NCI-H187 treated with DMSO at 0.1 percent for 48 hours (cell line): ENCODE measurements at places on chromosomes 16 and 17.

DNA sequence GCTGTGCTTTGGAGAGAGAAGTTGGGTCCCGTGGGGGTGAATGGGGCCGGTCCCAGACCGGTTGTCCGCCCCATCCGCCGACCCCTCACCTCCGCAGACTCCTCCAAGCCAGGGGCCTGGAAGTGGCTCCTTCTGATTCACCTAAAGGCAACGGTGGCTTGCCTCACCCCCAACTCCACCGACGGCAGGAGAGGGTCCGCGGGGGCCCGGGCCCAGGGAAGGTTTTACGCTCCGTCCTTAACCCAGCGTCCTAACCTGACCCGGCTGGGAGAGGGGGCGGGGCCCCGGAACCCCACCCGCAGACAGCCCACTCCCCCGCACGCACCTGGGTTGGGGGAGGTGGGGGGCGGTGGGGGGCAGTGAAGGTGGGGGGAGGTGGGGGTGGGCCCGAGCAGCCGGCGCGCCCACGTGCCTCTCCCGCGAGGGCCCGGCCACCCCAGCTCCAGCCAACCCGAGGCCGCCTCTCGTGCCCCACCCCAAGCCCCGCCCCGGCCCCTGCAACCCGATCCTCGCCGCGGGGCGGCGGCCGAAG, 12.7 kb upstream of the CD300A start:
- peak; percentile 43 for DNase-seq

- no peak for DNase-seq
Observed at GRCh38 chr16:64983963-64984362, 137.9 kb downstream of the CDH11 start.

GRCh38 chr17:58192612-58193011, at the start of gene EPX:
Gene EPX, plus strand, starts transcription at chr17:58192726. Its CDS starts 121 bp downstream, at chr17:58192847.
- DNase-seq = no peak

DNA sequence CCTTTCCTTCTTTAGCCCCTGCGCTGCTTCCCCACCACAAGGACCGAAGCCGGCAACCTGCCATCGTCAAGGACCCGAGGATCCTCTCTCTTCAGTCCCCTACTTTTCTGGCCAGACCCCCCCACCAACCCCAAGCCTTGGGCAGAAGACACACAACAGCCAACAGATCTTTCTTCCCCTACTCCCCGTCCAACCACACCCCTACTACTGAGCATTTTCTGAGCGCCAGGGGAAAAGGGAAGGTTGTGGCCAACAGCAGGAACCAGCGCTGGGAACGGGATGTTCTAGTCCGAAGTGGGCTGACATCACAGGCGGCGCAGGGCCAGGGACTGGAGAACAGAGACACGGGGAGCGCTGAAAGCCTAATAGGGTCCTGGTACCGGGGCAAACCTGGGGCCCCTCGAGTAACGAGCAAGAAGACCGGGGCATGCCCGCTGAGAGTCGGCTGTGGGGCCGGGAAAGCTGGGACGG, 528 bp downstream of the PER1 start:
- no peak for DNase-seq

DNA sequence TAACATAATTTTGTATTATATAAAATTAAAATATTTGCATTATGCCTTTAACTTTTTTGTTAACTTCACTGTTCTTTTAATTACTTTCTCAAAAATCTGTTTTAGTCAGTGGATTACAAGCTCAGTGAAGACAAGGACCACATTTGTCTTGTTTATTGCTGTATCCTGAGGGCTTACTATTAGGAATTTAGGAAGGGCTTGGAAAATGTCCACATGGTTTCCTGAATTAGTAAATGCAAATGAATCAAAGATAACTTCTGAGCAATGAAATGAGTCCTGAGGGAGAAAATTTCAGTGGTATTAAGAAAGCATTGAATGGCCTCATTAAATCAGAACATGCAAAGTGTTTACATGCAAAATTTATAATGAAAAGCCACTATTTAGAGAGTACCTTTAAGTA, 1293.2 kb upstream of the GOT2 start:
- no peak for DNase-seq

- DNase-seq = no peak
Observed at GRCh38 chr16:424623-425081, 797 bp upstream of the RAB11FIP3 start.

GRCh38 chr16:89489040-89489897, 1.1 kb downstream of the ANKRD11 start:
- DNase-seq = no peak

- DNase-seq = no peak
Observed at GRCh38 chr17:16129441-16130205, 85.7 kb downstream of the NCOR1 start.

DNA sequence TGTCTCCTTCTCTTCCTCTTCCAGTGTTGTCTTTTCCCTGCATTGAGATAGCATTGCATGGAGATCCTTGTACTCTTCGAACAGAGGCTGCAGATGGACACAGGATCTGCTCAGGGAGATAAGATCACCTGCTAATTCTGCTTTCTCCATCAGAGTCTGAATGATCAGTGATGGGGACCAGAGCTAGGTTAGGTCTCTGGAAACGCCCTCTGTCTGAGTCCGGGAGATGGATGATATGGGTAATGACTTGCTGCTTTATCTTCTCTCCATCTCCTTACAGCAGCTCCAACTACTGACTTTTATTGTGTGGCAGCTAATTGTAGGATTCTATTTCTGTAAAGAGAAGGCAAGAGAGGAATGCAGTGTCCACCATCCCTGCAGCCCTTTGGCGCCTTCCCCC, 435.6 kb downstream of the WWOX start:
- DNase-seq = no peak

DNA sequence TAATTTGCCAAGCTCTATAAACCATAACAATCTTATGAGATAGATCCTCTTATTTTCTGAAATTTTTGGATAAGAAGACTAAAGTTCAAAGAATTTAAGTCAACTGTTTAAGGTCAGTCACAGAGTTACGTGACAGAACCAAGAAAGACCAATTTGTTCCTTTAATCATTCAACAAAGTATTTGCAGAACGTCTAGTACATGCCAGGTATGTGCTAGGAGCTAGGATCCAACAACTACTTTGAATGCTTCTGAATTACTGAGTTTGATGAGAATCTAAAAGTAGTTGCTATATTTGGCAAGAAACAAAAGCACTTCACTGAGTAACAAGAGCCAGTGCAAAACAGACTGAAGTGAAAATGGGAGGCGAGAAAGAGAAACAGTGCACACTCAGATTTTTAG, 15.0 kb downstream of the GLOD4 start:
- no peak for DNase-seq

DNA sequence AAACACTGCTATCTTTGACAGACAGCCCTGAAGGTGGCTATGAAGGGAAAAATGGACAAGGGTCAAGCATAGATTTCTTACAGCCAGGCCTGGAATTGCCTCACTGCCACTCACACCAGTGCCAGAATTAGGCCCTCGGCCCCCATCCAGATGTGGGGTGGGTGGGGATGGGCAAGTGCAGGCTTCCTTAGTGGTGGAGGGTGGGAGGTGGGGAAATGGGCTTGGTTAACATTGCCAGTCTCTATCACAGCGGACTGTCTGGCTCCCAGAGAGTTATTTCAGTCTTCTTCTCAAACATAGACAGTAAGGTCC, 24.9 kb downstream of the B9D1 start:
- DNase-seq = no peak

DNA sequence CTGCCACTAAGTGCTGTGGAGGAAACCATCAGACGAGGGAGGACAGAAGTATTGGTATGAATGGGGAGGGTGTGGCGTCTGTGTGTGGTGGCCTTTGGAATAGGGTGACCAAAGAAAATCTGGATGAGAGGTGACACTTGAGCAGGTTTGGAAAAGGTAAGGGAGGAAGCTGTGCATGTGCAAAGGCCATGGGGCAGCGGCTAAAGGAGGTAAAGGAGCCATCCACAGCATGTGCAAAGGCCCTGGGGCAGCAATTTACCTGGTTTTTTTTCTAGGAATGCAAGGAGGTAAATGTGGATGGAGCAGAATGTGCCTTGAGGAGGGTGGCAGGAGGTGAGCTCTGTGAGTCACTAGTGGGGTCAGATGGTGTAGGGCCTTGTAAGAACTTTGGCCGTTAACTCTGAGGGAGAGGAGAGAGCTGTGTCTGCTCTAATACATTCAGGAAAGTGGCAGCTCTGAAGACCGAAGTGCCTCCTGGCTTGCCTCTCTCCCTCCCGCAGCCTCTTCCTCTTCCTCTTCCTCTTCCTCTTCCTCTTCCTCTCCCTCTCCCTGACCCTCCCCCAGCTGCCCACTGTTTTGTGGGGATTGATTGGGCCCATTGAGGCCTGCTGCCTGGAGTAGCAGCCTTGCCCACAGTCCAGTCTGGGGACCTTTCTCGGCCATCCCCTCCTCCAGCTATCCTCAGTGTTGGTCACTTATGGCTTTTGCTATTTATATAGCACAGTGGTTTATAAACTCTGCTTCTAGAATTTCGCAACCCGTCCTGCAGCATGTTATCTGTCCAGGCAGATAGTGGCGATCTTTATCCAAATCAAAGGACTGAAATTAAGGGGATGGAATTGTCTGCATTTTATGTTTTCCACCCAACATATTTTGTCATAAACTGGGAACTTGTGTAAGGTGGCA, 38.7 kb downstream of the CMIP start:
- no peak for DNase-seq

- no peak for DNase-seq
Observed at GRCh38 chr16:84940670-84941551, 70.4 kb downstream of the ZDHHC7 start.

DNA sequence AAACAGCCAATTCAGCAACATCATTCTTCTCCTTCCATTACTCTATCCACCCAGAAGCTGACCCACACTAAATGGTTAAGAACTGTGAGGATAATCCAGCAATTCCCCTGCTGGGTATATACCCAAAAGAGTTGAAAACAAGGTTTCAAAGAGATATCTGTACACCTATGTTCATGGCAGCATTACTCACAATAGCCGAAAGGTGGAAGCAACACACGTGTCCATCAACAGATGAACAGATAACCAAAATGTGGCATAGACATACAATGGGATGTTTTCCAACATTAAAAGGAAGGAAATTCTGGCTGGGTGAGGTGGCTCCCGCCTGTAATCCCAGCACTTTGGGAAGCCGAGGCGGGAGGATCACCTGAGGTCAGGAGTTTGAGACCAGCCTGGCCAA, 19.9 kb downstream of the MIS12 start:
- DNase-seq = no peak

GRCh38 chr17:61314368-61315078, 85.1 kb upstream of the TBX2 start:
- DNase-seq = no peak

- DNase-seq = no peak
Observed at GRCh38 chr17:66552371-66552770, 250.0 kb downstream of the PRKCA start.

GRCh38 chr17:3636908-3637373, 381 bp downstream of the CTNS start:
- no peak for DNase-seq

DNA sequence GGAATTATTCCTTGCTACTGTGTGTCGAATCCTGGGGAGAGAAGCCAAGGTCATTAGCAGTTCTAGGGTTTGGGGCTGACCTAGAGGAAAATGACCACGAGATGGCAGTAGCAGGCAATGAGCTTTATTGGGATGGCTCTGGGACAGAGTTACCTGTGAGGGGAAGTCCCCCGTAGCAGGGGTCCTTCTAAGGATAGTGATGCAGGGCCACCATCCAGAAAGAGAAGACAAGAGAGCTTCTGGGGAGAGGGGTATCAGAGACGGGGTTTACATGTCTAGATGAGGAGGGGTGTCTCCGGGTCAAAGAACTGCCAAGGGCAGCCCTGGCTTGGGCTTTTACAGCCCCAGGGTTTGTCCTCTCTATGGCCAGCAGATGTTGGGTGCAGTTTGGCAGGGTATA, 6.4 kb upstream of the GGT6 start:
- DNase-seq = peak; percentile 1

- no peak for DNase-seq
Observed at GRCh38 chr17:55629995-55630394, 92.7 kb downstream of the TMEM100 start.

GRCh38 chr16:10933865-10934264, 8.4 kb downstream of the DEXI start:
- no peak for DNase-seq

DNA sequence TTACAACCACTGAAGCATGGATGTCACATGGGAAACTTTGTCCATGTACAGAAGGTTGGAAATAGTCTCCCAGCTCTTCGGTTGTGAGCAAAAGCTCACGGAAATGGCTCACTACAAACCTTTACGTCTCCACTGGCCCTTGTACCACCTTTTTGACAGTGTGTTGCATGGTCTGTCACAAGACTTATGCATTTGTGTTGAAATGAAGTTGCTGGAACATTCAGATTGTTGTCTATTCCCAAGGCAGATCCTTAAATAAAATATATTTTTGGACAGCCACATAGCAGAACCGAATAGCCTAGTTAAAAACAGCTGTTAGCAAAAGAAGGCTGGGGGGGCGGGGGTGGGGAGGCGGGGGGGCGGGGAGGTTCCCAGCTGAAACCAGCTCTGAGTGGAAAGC, 39.2 kb downstream of the KNOP1 start:
- no peak for DNase-seq

GRCh38 chr16:11797957-11798299, 870 bp upstream of the ZC3H7A start:
- DNase-seq = no peak

DNA sequence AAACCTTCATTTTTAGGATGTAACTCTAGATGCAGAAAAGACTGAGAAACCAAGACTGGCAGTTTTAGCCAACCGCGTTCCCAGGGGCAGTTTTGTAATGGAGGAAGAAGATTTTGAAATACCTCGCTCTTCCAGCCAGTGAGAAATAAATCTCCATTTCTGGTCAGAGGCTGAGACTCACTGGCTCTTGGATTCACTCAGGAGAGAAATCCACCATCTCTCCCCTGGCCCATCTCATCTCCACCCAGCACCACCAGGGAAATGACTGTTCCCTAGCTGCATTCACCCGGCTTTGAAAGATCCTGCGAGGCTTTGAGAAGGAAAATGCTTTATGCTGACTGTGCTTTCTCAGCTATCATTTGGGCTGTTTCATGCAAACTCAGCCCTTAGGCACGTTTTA, 185.2 kb downstream of the SOX9 start:
- DNase-seq = no peak

GRCh38 chr17:73865831-73866230, 221.6 kb upstream of the SDK2 start:
- no peak for DNase-seq

DNA sequence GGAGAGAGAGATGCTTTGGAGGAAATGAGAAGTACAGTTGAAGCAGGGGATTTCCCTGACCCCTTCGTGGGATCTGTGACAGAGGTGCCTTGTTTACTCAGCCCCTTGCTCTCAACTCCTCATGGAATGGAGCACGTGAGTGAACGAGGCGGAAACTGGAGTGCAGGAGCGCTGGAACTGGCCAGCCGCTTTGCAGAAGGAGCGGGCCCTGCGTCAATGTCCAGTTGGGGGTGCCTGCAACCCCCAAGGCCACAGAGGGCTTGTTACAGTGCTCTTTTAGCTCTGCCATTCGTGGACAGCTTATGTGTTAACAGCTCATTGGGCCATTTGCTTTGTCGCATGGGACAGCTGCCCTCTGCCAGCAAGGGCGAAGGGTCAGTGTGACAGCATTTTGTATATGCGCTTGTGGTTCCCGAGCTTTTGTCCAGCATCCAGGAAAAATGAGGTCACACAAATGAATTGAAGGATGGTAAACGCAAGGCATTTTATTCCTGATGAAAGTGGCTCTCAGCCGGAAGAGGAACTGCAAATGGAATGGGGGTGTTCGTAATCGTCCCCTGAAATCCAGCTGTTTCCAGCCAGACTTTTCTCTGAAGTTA, 1395.1 kb downstream of the CDH8 start:
- DNase-seq = no peak
